Gastroesophageal sphincter (tissue), 4 donors: ENCODE measurements at places on chromosomes 5 and 9. TPM values are rescaled to one million over a fixed set of nuclear protein-coding genes. Genes with fewer than 3 reads are reported as not detected.

DNA sequence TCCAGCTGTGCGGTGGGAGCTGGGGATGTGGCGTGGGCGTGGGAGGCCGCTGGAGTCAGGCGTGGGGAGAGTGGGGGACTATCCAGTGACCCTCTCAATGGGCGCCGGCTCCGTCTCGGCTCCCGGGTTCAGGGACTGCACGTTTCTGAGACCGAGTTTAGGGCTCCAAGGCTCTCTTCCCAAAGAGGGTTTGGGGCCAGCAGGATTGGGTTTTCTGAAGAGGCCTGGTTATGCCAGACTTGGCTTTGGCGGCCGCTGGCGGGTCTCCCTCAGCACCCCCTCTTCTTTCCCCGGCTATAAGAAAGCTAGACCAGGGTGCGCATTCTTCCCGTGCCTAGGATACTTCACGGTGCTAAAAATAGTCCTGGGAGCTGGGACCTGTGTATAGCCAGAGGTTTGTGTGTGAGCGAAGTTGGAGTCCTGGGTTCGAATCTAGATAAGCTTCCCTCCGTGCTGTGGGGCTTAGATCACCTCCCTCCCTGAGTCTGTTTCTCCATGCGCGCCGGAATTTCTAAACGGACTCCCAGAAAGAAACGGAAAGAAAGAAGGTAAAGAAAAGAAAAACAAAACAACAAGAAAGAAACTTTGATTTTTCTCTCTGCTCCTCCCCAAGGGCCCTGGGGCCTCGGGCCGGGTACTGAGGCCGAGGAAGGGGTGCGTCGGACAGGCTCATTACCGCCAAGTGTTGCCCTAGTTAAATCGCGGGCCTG is 5.0 kb downstream of the HAND1 start:
- ATAC-seq, result no peak

- ATAC-seq, result peak; percentile 92
Observed at GRCh38 chr5:82356808-82357671, 78.9 kb upstream of the RPS23 start.

- ATAC-seq, result peak; percentile 35
Observed at GRCh38 chr9:128940271-128940921, 7.0 kb downstream of the DOLK start.

Gene CNTNAP3B
- 124 TPM for total RNA-seq

GRCh38 chr5:165620394-165620793 is 2115.0 kb downstream of the MAT2B start:
- peak; percentile 86 for ATAC-seq

GRCh38 chr5:139386050-139386438 is 2.9 kb upstream of the SLC23A1 start:
- ATAC-seq, result no peak

Gene PNPLA7
- 4.1 TPM for total RNA-seq

Gene OCLN
- total RNA-seq, result 2.5 TPM

- no peak for ATAC-seq
Observed at GRCh38 chr5:41885286-41885685, 15.1 kb upstream of the OXCT1 start.

DNA sequence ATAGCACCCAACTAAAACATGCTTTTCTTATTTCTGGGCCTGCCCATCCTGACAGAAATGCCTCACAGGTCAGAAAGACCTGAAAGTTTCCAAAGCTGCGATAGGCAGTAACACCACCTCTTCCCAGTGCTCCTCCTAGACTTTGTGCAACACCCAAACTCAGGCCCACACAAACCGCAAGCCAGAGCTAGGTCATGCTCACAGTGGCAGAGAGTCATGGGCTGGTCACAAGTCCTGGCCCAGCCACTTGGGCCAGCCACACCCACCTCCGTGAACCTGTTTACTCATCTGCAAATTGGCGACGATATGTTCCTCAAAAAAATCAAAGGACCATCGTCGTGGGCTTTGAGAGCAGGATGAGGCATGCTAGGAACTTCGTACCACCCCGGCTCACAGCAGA is 44.0 kb upstream of the SLC25A51 start:
- no peak for ATAC-seq

- no peak for ATAC-seq
Observed at GRCh38 chr9:76618762-76619161, 145.5 kb upstream of the PCA3 start.

Gene PHF24
- total RNA-seq, result 0.30 TPM

GRCh38 chr9:77847059-77847499 is 184.5 kb downstream of the GNAQ start:
- no peak for ATAC-seq

DNA sequence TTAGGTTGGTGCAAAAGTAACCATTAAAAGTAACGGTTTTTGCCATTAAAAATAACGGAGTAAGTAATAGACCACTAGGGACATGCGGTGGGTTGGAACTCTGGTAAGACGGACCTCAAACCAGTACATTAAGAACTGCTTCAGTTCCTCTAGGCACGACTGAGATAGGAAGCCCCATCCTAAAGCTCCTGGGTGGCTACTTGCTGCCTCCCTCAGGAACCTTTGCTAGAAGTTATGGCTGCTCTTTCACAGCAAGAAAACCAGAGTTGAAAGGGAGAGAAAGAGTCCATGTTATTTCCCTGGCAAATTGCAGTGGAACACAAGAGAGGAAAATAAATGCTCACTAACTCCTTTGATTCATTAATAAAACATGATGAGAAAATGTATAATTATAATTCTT is 47.6 kb downstream of the MCTP1 start:
- ATAC-seq, result no peak

DNA sequence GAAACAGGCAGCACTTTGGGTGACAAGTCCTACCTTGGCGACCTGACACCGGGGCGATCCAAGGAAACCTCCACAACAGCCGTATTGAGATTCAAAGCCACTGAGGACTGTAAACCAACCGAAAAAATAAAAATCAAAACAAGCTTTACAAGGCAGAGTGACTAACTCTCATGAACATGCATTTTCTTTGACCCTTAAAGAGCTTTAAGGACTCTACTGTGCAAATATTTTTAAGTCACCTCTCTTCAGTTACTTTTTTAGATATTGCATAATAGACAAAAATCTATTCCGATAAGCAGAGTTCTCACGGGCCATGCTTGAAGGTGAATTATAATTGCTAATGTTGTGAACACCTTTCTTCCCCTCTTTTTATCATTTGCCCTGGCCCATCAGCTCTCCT is 38.3 kb downstream of the EQTN start:
- no peak for ATAC-seq

DNA sequence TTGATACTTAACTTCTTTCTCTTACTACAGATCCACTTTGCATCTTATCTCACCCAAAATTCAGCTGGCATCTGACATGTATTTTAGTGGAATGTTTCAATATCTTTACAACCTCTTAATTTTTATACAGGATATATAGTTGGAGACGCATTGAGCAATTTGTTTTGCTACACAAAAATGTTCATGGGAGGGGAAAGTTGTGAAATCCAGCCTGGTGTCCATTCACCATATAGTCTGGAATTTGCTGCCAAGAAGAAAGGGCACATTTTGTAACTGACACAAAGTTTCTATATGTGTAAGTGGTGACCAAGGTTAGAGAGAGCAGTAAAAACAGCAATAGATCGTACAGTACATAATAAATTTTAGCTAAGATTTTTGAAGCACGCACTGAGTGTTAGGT is 14.0 kb upstream of the CHD1 start:
- no peak for ATAC-seq

Gene SLC34A1
- total RNA-seq, result not detected
